Karpas-422 (cell line): ENCODE measurements at places on chromosomes 7 and 10.

DNA sequence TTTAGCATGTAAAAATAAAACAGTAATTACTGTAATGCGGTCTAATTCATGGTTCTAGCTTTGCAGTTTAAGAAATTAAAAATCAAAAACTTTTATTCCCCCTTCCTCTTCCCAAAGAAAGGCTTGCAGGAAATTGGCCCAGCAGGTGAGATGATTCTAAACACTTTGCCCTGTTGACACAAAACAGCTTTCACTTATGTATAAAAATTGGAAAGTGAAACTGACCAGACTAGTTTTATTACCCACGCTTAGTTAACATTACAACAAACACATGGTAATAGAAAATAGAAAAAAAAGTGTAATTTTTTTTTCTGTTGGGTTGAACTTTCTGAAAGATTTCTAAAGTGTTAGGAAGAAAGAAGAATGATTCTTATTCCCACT lies 1.2 kb upstream of the CCDC6 start:
- H3K36me3 ChIP-seq: peaks cover 10% of the 10 kb centered on the region; the same call in 1 of the 2 replicates
- no peak for DNase-seq
- H3K27me3 ChIP-seq: no peaks in the 10 kb centered on the region
- peaks cover 47% of the 10 kb centered on the region for H3K4me1 ChIP-seq
- peak overlapping the region; percentile 96 for H3K4me3 ChIP-seq

- H3K4me3 ChIP-seq: no peak within 1 kb of the TSS
- H3K4me1 ChIP-seq: no peaks in the 10 kb centered on the region
- no peaks in the 10 kb centered on the region for H3K36me3 ChIP-seq
Observed at GRCh38 chr7:28958235-28958979, at the start of gene TRIL. TRIL (minus strand) TSS chr7:28958330; CDS start chr7:28958046, 284 bp downstream.

DNA sequence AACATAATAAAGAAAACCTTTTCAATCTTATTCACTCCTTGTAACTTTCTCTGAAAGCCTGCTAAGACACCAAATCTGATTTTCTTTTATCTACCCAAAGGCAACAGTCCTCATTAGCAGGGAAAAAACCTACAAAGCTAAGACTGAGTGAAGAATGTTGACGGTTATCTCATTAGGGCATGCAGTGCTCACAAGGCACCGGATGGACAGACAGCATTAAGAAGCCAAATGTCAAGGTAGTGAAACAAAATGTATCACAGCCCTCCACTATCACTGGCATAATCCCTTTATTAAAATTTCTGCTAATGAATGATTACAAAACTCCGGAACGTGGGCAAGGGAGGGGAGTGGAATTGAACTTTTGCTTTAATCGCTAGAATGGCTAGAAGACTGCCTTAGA lies 442.8 kb downstream of the NEBL start:
- H3K36me3 ChIP-seq: no peaks in the 10 kb centered on the region
- H3K4me3 ChIP-seq: no peak overlapping the region
- no peak overlapping the region for H3K27ac ChIP-seq

DNA sequence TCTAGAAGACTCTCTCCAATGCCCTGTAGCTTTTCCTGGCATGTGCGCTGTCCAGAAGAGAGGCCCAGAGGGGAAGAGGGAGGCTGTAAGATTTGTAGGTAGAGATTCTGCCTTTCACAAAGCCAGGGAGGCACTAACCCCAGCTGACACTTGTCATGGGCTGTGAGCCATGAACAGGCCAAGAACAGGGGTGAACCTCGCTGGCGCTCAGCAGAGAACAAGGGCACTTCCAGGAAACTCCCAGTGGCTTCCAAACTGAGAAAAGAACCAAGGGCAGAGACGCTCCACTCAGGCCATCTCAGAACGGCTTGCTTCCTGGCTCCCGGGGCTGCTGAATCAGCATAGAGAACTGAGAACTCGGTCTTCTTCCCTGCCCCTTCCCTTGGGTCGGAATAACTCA lies 257.8 kb upstream of the ZNF32 start:
- no peak for DNase-seq
- H3K4me1 ChIP-seq: peaks cover 45% of the 10 kb centered on the region
- H3K36me3 ChIP-seq: no peaks in the 10 kb centered on the region
- no peak overlapping the region for H3K27ac ChIP-seq

DNA sequence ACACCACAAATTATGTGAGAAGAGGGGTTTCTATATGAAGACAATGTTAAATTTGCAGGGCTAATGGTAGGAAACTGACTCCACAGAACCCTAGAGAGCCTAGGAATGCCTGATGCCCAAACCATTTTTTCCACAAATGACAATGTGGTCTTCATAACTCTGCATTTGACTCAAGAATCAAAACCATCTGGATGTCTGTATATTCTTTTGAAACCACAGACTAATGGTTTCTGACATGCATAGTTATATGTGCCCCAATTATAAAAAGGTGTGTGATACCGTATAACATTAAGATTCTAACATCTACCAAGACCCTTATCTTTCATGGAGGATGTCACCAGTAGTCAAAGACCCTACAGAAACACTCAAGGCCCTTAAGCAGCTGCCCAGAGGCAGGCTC lies 20.3 kb downstream of the SEC61G start:
- no peaks in the 10 kb centered on the region for H3K36me3 ChIP-seq
- no peak overlapping the region for H3K4me3 ChIP-seq
- no peaks in the 10 kb centered on the region for H3K4me1 ChIP-seq
- no peak overlapping the region for H3K27ac ChIP-seq
- no peak for DNase-seq
- H3K27me3 ChIP-seq: no peaks in the 10 kb centered on the region

DNA sequence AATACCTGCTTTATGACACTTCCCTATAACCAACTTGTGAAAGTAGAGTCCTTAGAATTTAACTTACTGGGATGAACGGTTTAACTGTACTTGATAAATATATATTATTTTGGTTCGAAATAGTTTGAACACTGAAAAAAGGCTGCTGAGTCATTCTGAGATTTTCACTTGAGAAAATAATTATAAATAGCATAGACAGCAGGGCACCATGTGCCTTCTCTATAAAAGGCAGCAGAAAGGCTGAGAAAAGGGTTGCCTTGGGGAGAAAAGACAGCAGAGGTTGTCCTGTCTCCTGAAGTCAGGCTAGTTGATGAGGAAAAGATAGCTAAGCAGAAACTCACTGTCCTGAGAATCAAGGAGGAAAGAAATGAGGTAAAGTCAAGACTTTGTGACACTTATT lies 92.4 kb downstream of the CTTNBP2 start:
- no peaks in the 10 kb centered on the region for H3K27me3 ChIP-seq
- H3K4me1 ChIP-seq: no peaks in the 10 kb centered on the region
- no peak overlapping the region for H3K27ac ChIP-seq
- no peak overlapping the region for H3K4me3 ChIP-seq
- H3K36me3 ChIP-seq: no peaks in the 10 kb centered on the region

DNA sequence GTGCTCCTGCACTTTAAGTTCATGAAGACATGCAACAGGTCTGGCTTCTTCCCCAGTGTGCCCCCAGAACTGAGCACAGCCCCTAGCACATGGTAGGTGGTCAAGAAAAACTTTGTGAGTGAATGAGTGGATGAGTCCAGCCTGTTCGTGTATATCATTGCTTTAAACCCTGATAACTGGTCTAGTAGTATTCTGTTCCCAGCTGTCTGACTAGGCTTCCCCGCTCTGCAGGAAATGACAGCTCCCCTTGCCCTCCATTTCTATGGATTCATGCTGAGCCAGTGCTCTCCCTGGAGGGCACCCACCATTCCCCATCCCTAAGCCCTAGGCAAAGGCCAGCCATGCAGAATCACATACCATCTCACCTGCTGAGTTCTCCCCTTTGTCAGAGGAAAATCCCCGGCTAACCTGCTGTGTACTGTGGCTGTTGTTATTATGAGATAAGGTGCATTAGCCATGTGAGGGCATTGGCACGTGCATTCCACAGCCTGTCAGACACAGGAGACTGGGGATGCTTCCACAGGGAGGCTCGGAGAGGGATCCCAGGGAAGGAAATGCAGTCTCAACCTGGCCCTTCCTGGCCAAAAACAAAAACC lies 698.9 kb downstream of the GRID1 start:
- no peaks in the 10 kb centered on the region for H3K36me3 ChIP-seq
- H3K4me3 ChIP-seq: no peak overlapping the region
- no peak overlapping the region for H3K27ac ChIP-seq
